ENCODE measurements at places on chromosomes 7 and 10. TPM values are rescaled to one million over a fixed set of nuclear protein-coding genes. Genes with fewer than 3 reads are reported as not detected.

GRCh38 chr10:118210276-118210675, 131.8 kb downstream of the FAM204A start:
- DNase-seq, result no peak

Gene RASSF4
- total RNA-seq, result 364 TPM

Gene ADAP1
- total RNA-seq, result 14.0 TPM

DNA sequence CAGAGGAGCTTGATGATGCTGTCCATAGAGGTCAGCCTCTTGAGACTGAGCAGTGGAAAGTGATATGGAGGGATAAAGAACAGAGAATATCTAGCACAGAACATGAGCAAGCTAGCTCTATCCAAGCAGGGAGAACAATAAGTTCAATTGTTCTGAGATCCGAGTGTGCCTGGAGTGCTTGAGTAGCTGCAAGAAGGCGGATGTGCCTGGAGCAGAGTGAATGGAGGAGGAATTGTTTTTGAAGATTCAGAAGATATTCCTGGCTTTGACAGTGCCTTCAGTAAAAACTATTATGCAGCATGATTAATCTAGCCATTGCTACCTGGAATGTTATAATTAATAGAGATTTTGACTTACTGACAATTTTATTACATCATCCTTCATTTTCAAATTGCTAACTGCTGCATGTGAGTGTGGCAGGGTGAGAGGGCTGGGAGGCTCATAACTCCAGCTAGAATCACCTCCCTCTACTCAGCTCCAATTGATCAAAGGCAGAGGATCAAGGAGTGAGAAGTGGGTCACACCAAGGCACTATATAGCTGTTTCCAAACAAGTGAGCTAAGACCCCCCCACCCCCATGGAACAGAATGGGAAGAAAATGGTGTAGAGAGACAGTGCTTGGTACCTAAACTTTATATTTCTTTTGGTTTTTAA, 302.8 kb downstream of the ADRA2A start:
- peak; percentile 60 for DNase-seq

GRCh38 chr7:29255906-29256692, 61.5 kb downstream of the CHN2 start:
- no peak for DNase-seq

Gene CADPS2
- 67.5 TPM for total RNA-seq

- DNase-seq, result no peak
These were observed 118.8 kb downstream of the NRP1 start for GRCh38 chr10:33215635-33216034.

- DNase-seq, result peak; percentile 71
These were observed 6.1 kb upstream of the MYOZ1 start for GRCh38 chr10:73647211-73647874.

DNA sequence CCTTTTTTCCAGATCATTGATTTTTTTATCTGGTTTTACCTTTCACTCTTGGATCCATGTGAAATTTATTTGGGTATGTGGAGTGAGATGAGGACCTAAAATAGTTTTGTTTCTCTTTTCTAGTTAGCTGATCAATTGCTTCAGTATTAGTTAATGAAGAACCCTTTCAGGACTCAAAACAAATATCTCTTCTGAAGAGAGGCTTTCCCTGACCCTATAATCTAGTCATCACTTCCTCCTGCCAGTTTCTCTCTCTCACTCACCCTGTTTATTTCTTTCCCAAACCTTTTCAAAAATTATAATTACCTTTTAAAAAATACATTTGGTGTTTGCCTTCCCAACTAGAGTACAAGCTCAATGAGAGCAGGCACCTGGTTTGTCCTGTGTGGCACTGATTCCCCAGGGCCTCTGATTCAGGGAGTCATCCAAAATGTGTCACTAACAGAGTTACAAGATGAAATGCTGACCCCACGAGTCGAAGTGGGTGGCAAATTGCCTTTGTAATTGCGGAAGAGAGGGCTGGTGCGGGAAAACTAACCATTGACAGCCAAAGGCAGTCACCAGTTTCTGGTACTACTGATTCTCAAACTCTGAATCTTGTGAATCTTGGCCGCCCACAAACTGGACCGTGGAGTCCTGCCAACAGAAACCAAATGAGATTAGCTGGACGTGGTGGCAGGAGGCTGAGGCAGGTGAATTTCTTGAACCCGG, 2.4 kb downstream of the TMEM140 start:
- DNase-seq, result no peak

DNA sequence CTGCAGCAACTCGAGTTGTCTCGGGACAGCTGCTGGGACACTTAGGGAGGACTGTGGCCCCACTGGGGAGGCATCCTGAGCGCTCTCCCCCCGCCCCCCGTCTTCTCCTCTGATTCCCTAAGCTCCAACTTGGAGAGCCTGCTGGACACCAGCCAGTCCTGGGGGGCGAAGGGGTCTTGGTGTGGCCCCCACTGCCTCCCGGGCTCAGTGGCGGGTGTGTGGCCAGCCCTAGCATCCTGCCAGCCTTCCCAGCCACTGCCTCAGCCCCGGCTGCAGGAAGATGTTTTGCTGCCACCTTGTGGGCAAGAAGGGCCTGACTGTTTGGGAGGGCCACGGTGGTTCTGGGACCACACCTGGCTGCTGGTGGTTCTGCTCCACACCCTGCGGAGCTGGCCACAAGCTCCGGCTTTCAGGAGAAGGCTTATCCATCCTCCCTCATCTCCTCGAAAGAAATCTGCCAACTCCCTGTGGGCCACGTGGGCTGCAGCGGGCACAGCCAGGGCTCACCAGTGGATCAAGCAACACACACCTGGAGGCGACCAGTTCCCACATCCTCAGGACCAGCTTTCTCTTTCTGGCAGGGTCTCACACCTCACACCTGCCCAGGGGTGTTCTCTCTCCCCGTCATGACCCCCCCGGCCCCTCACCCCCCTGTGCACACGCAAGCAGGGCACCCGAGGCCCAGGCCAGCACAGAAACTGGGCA, 24.8 kb downstream of the AGAP3 start:
- DNase-seq, result peak; percentile 83

- no peak for DNase-seq
These were observed 44.8 kb downstream of the AKR1B1 start for GRCh38 chr7:134414109-134414508.

GRCh38 chr7:148916186-148916585, 32.1 kb upstream of the EZH2 start:
- no peak for DNase-seq

Gene GPR26
- not detected for total RNA-seq

DNA sequence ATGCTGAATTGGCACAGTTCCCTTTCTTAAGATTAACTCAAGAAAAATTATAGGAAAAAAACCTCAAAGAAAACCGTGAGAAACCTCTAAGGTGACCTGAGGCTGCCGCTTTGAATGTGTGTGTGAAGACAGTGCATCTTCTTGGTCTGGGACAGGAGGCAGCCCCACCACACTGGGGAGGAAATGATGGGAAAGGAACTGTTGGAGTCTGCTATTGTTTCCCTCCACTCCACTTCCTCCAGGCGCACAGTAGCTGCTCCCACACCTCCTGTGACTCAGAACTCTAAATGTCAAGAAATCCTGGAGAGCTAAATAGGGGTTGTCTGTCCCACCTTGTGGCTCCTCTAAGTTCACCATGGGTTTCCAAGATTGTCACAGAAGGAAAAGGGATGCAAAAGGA, 179.4 kb downstream of the PDE1C start:
- DNase-seq, result no peak

DNA sequence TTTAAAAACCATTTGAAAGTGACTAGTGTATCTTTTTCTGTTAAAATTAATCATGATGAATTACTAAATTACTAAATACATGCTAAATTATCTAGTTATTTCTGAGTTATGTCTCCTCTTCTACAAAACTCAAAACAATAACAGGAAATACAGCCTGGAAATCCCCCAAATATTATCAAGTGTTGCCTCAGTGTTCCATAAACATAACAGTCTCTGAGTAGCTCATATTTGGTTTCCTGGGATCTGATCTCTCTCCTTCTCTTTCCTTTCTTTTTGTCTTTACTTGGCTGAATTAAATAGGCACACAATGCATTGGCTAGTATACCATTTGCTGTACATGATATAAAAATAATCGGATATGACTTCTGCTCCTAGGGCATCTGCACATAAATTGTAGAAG, 277.6 kb upstream of the IGFBP3 start:
- DNase-seq, result no peak

Gene SLC16A12
- total RNA-seq, result 4.8 TPM

- DNase-seq, result no peak
These were observed 430.2 kb upstream of the KCND2 start for GRCh38 chr7:119842786-119843185.

GRCh38 chr7:116315803-116316202, 105.5 kb downstream of the TES start:
- no peak for DNase-seq

DNA sequence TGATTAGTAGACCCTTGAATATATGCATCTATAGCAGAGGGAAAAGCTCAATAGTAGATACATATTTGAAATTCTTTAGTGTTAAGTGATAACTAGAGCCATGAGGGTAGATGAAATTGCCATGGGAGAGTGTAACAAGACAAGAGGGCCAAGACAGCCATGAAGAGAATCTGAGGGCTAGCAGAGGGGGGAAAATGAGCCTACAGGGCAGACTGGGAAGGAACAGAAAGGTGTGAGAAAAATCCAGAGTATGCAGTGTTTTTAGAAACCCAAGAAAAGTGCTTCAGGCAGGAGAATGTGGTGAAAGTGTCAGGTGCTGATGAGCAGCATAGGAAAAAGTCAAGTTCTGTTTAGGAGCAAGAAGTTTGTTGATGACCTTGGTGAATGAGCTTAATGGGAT, 63.0 kb downstream of the MAPK8 start:
- no peak for DNase-seq

GRCh38 chr10:98666276-98666675, 219.5 kb upstream of the HPS1 start:
- no peak for DNase-seq

DNA sequence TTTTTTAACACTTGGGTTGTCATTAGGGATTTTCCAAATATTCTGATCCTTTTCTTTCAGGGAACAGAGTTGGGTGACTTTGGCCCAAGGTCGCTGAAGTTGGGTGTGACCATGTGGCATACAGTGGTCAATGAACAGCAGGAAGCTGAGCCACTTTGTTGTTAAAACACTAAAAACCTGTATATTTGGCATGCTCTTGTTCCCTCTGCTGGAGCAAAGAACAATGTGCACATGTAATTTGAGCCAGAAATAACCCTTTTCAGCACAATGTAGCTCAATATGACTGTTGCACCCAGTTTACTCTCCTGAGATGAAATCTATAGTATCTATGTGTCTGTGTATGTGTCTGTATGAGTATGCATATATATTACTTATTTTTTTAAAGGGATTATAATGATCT, 74.9 kb downstream of the ADCYAP1R1 start:
- no peak for DNase-seq

Gene ITGA8
- 2.9 TPM for total RNA-seq

Gene GAD2
- not detected for total RNA-seq

DNA sequence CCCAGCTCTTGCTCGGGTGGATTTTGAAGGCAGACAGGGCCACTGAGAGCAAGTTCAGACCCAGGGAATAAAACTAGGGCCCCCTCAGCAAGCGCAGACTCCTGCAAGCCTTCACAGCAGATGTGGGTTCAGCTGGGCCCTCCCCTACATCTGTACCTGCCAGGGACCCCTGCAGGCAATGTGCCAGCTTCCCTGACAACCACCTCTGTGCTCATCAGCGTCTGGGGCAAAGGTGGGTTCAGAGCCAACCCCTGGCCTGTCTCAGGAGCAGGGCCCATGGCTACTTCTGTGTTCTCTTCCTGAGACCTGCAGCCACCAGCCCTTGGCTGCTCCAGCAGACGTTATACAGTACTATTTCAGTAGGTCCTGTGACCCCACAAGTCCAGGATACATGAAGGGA, 189.5 kb downstream of the DIP2C start:
- no peak for DNase-seq

DNA sequence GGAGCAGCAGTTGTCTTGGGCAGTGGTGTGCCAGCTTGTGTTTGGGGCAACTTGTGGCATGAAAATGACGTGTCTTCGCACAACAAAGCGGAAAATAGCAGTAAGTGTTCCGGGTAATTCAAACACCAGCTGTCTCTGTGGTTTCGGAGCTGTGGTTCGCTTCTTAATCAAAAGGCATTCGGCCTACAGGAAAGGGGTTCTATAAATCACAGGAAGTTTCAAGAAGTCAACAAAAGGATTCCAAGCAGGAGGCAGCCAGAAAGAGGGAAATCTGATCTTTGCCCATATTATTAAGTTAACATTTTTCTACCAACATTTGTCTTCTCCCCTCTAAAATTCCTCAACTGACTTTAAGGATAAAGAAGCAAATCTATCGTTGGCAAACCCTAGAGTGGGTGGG, 353.4 kb downstream of the FGFR2 start:
- no peak for DNase-seq

DNA sequence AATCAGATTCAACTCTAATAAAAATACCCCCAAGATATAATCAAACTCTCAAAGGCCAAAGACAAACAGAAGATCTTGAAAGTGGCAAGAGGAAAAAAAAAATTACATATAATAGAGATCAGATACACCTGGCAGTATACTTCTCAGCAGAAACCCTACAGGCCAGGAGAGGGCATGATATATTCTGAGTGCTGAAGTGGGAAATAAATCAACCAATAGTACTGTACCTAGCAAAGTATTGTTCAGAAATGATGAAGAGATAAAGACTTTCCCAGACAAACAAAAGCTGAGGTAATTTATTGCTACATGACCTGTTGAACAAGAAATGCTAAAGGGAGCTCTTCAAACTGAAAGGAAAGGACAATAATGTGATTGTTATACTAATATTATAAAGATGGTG, 291.9 kb downstream of the SH2D4B start:
- no peak for DNase-seq

DNA sequence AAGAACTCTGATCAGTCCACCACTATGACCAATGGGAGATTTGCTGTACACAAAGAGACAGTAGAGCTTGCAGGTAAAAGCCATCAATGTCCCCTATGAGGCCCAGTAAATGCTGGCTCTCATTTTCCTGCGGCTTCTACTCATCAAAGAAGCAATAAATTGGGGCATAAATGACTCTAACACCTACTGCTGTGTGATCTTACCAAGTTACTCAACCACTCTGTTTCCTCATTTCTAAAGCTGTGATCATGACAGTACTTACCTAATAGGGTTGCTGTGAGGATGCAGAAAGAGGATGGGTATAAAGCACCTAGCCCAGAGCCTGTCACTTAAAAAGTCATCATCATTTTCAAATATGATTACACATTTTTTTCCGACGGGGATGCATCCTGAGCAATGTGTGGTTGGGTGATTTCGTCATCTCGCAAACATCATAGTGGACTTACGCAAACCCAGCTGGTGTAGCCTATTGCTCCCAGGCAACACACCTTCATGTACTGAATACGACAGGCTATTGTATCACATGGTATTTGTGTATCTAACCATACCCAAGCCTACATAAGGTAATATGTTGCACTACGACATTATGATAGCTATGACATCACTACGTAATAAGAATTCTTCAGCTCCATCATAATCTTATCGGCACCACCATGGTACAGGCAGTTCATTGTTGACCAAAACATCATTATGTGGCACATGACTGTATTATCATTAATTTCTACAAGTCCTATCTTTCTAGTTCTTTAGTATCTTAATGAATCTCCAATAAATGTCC, 7.1 kb upstream of the MGMT start:
- DNase-seq, result no peak

- no peak for DNase-seq
These were observed 126.4 kb upstream of the CCDC6 start for GRCh38 chr10:60032723-60033122.

- DNase-seq, result no peak
These were observed 950.7 kb upstream of the PHF14 start for GRCh38 chr7:10022957-10023356.

All from breast epithelium (tissue), 4 donors.